ENCODE measurements at places on chromosomes 7 and 10. TPM values are rescaled to one million over a fixed set of nuclear protein-coding genes. Genes with fewer than 3 reads are reported as not detected.

- DNase-seq = no peak
Observed at GRCh38 chr7:107933386-107934013, 42.5 kb downstream of the DLD start.

The CALHM3 gene
- total RNA-seq = not detected

The GARIN1A gene
- total RNA-seq = 1.5 TPM

The FOXI2 gene
- not detected for total RNA-seq

- no peak for DNase-seq
Observed at GRCh38 chr7:66255534-66256100, 50.5 kb downstream of the TPST1 start.
